ENCODE measurements at places on chromosomes 11 and 22.

DNA sequence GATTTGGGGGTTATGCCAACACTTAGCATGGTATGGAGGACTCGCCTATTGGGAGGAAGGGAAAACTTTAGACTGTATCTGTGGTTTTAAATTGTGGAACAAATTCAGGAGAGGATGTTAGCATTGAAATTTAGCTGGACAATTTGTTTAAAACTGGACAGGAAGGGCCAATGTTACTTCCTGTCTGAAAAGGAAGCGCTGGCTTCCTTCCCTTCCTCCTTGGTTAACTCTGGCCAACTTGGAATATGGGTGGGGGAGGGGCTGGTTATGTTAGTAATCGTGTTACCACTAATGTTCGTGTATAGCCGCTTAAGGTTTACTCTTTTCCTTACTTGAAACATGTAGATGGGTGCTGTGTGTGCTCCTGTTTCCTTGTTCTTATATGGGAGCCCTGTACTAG, 13.9 kb downstream of the CTNND1 start:
- H3K36me3 ChIP-seq: no peaks in the 10 kb centered on the region
- no peak for DNase-seq
- H3K27ac ChIP-seq: no peak overlapping the region
- H3K4me3 ChIP-seq: no peak overlapping the region

DNA sequence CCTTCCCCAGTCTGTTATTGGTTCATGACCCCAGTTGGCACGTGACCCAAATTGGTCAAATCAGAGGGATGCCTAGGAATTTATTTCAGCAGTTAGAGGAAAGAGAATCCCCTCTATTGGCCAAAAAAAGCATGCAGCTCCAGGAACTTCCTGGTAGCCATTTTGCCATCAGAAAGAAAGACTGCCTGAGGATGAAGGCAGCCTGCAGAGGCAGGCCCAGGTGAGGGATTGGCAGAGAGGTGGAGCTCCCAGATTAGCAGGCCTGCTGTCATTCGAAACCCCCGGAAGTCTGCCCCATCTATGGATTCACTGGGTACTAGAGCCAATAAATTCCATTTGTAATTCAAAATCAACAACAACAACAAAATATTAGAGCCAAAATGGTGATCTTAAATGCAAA, 207.6 kb downstream of the CWF19L2 start:
- no peak overlapping the region for H3K4me3 ChIP-seq
- peaks cover 3% of the 10 kb centered on the region for H3K27me3 ChIP-seq
- H3K36me3 ChIP-seq: no peaks in the 10 kb centered on the region
- no peak overlapping the region for H3K27ac ChIP-seq
- H3K4me1 ChIP-seq: no peaks in the 10 kb centered on the region

- H3K27ac ChIP-seq: no peak overlapping the region
- H3K36me3 ChIP-seq: no peaks in the 10 kb centered on the region
- DNase-seq: no peak
- H3K27me3 ChIP-seq: peaks cover 33% of the 10 kb centered on the region
- peaks cover 14% of the 10 kb centered on the region for H3K4me1 ChIP-seq
Observed at GRCh38 chr11:117799634-117800033, 2.6 kb upstream of the DSCAML1 start.

DNA sequence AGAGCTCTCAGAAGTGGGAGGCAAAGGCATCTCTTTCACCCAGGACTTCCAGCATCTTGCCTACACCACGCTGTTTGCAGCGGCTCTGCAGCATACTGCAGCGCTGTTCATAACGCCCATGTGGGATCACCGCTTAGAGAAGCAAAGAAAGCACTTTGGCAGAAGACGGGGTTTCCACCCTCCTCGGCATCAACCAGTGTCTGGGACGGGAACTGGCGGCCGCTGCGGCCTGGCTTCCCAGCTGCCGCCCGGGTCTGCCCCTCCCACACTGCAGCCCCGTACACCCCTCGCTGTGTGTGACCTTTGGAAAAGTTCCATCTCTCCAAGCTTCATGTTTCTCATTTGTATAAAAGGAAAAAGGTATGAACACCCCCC, 545 bp upstream of the TIRAP start:
- H3K36me3 ChIP-seq: peaks cover 12% of the 10 kb centered on the region
- DNase-seq: peak; percentile 38
- H3K27ac ChIP-seq: peak overlapping the region; percentile 88
- H3K27me3 ChIP-seq: no peaks in the 10 kb centered on the region

GRCh38 chr11:59267736-59268475, 55.2 kb upstream of the MPEG1 start:
- no peaks in the 10 kb centered on the region for H3K36me3 ChIP-seq
- H3K27ac ChIP-seq: no peak overlapping the region
- no peaks in the 10 kb centered on the region for H3K27me3 ChIP-seq
- DNase-seq: no peak

GRCh38 chr22:46386312-46386711, 50.8 kb downstream of the TRMU start:
- DNase-seq: no peak
- no peak overlapping the region for H3K27ac ChIP-seq
- H3K27me3 ChIP-seq: no peaks in the 10 kb centered on the region

GRCh38 chr11:34650528-34650927, 29.6 kb downstream of the EHF start:
- H3K36me3 ChIP-seq: no peaks in the 10 kb centered on the region
- peaks cover 59% of the 10 kb centered on the region for H3K4me1 ChIP-seq
- H3K27ac ChIP-seq: peak overlapping the region; percentile 79
- H3K27me3 ChIP-seq: peaks cover 68% of the 10 kb centered on the region
- peak overlapping the region; percentile 34 for H3K4me3 ChIP-seq
- DNase-seq: peak; percentile 77

- peak; percentile 2 for DNase-seq
- H3K27me3 ChIP-seq: no peaks in the 10 kb centered on the region
Observed at GRCh38 chr11:115324581-115325432, 179.4 kb downstream of the CADM1 start.

DNA sequence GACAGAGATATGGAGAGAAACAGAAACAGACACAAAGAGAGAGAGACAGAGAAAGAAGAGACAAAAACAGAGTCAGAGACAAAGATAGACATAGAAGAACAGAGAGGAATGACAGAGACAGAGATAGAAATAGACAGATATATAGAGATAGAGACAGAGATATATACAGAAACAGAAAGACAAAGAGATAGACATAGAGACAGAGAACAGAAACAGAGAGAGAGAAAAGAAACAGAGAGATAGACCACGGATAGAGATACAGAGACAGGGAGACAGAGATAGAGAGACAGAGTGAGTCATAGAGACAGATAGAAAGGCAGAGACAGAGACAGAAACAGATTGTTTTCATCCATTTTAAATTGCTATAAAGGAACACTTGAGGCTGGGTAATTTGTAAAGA, 12.3 kb upstream of the MPEG1 start:
- peaks cover 5% of the 10 kb centered on the region for H3K27me3 ChIP-seq
- H3K27ac ChIP-seq: no peak overlapping the region
- peaks cover 19% of the 10 kb centered on the region for H3K4me1 ChIP-seq
- no peak for DNase-seq
- no peak overlapping the region for H3K4me3 ChIP-seq

DNA sequence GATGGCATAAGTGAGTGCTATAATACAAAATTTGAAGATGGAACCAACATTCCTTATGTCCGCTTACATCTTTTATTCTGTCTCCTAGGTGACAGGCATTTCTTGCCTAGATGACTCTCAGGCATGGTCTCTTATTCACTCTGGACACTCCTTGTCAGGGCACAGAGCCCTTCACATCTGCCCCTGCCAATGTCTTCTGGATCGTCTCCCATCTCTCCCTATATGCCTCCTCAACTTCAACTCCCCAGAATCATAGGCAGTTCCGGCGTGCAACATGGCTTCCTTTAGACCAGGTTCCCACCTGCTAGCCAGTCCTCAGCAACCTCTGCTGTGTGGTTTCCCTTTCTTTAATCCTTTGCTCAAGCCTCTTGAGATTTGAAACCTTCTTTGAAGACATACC, 300.9 kb downstream of the TENM4 start:
- no peak overlapping the region for H3K4me3 ChIP-seq
- no peak for DNase-seq
- H3K4me1 ChIP-seq: no peaks in the 10 kb centered on the region
- no peaks in the 10 kb centered on the region for H3K27me3 ChIP-seq
- H3K36me3 ChIP-seq: no peaks in the 10 kb centered on the region

DNA sequence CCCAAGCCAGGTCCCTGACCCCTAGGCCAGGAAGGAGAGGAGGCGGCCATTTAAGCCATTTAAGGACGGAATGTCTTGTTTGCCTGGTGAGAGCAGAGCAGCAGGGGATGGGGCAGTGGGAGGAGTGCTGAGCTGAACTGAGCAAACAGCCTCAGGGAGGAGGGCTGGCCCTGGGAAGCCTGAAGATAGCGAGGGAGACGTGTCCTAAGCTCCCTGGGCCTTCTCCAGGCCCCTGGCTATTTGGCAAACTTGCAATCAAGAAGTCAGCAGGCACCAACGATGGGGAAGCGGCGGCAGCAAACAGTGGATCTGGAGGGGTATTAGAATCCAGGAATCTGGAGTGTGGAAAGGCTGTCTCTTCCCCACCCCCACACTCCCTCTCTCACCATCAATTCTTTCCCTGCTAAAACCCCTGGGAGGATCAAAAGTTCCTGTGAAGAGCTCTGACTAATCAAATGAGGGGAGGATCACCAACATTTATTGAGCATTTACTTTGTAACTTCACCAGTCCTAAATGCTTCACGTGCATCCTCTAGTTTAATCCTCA, 8.8 kb downstream of the BCL9L start:
- H3K27me3 ChIP-seq: no peaks in the 10 kb centered on the region
- no peaks in the 10 kb centered on the region for H3K36me3 ChIP-seq
- peak overlapping the region; percentile 88 for H3K4me3 ChIP-seq
- H3K27ac ChIP-seq: peak overlapping the region; percentile 97
- DNase-seq: no peak

- H3K36me3 ChIP-seq: no peaks in the 10 kb centered on the region
- no peaks in the 10 kb centered on the region for H3K4me1 ChIP-seq
- no peak for DNase-seq
- H3K27ac ChIP-seq: no peak overlapping the region
- no peaks in the 10 kb centered on the region for H3K27me3 ChIP-seq
- H3K4me3 ChIP-seq: no peak overlapping the region
Observed at GRCh38 chr11:77557553-77557952, 32.2 kb upstream of the AQP11 start.

DNA sequence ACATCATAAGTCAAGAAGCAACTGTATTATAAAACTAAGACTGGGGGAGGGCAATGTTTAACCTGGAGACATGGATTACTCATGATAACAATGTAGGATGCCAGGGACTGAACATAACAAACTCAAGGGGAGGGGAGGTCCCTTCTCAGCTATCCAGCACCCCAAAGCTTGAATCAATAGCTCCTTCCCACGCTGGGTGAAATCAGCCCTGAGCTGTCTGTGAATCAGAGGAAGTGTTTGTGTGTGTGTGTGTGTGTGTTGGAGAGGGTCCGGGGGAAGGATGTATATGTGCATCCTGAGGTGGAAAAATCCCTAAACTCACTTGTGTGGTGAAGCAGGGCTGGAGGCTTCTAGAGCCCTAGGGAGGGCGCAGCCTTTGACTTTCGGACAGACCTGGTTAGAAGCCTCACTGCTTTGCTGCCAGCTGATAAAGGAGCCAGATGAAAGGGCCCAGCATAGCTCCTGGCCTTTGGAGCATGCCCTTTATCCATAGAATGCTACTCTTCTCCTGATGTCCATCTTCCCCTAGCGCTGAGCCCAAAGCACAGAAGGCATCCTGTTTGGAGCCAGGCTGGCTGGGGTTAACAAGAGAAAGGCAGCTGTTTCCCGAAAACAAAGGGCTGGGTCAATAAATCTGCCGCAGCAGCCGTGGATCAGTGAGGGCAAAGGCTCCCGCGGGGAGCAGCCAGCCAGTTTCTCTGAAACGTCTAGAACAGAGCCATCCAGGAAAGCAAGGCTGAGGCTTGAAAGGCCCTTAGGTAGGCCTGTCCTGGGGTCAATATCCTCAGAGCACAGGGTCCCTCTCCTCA, 35.8 kb downstream of the TNKS1BP1 start:
- H3K27me3 ChIP-seq: peaks cover 2% of the 10 kb centered on the region
- DNase-seq: no peak
- no peak overlapping the region for H3K4me3 ChIP-seq
- H3K36me3 ChIP-seq: no peaks in the 10 kb centered on the region
- H3K27ac ChIP-seq: no peak overlapping the region

DNA sequence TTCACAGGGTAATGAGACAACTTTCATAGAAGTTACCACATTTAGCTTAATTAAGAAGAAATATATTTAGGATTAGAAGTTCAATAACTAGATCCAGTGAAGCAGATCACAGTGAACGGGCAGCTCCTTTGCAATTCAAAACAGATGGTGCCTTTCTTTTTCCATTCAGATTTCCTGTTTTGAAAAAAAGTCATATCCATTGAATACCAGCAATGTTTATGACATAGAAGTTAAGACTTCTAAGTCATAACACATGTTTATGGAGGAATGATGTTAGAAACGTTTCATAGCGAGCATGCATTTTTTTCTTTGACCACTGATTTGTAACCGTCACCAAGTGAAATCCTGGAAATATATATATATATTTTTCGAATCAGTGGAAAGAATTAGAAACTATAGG, 24.7 kb downstream of the LUZP2 start:
- H3K27ac ChIP-seq: no peak overlapping the region
- H3K27me3 ChIP-seq: no peaks in the 10 kb centered on the region
- H3K4me3 ChIP-seq: no peak overlapping the region
- H3K4me1 ChIP-seq: no peaks in the 10 kb centered on the region
- DNase-seq: no peak
- H3K36me3 ChIP-seq: no peaks in the 10 kb centered on the region

GRCh38 chr22:45584121-45584570, 81.5 kb downstream of the FBLN1 start:
- no peak for DNase-seq
- peaks cover 4% of the 10 kb centered on the region for H3K4me1 ChIP-seq
- H3K27me3 ChIP-seq: peaks cover 2% of the 10 kb centered on the region
- H3K36me3 ChIP-seq: no peaks in the 10 kb centered on the region
- no peak overlapping the region for H3K4me3 ChIP-seq

DNA sequence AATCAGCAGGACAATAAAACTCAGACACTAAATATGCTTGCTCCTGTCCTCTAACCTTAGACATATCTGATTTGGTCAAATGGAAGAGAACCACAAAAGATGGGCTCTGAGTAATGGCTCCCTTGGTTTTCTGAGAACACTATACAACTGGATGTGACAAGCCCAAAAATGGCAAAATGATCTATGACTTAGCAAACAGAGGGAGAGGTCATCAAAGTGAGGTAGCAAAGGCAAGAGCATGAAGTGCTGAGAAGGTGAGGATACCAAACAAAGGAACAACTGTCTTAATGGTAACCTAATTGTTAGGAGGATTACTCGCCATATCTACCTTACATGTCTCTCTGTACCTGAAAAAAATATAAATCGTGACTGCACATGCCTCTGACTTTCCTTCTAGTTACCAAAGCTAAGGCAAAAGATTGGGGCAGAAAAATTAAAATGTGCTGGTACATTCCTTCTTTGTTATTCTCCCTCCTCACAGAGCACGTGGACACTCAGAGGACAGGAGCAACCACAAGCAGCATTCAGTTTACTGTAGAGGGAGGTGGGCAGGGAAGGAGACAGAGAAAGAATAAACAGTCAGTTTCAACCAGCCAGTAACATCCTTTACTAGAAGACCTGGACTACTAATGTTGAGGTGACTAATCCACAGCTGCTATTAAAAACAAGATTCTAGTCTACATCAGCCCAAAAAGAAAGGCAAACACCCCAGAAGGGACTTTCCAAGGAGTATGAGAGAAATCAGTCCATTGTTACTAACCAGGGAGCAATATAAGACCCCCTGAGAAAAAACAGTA, 88.8 kb downstream of the AMBRA1 start:
- H3K4me3 ChIP-seq: no peak overlapping the region
- no peaks in the 10 kb centered on the region for H3K27me3 ChIP-seq
- H3K36me3 ChIP-seq: peaks cover 11% of the 10 kb centered on the region
- no peak overlapping the region for H3K27ac ChIP-seq
- H3K4me1 ChIP-seq: peaks cover 13% of the 10 kb centered on the region
